ENCODE measurements at places on chromosomes 7 and 10.

DNA sequence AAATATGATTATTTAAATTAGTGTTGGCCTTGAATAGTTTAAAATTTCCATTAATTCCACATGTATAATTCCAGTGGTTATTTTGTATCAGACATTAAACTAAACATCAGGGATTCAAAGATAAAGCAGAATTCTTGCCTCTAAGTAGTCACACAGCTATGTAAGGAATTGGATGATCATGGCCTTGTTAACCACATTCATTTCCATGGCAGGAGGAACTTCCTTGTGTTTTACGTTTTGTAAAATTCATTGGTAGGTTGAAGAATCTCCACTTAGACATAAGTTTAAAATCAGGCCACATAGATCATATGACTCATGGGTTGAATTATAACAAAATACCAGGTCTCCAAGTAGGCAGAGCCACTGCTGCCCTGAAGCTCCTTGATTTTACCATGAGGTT is 289.7 kb downstream of the PLXDC2 start:
- no peak for DNase-seq

DNA sequence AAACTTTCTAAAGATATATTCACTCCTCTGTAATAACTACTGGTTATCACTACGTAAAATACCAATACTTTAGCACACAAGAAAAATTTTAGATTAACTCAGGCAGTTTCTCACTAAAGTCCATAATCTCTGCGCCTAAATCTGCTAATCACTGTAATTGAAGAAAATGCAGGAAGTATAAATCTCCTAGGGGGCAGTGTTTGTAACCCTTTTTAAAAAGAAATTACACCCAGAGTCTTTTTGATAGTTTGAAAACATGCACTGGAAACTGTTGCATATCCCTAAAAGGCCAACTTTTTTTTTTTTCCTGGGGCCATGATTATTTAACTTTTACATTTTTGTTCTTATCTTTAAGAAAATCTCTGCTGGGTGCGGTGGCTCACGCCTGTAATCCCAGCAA is 209.6 kb downstream of the KIAA1217 start:
- no peak for DNase-seq

- peak; percentile 22 for DNase-seq
Observed at GRCh38 chr10:115093776-115094408, 727 bp downstream of the ATRNL1 start.

DNA sequence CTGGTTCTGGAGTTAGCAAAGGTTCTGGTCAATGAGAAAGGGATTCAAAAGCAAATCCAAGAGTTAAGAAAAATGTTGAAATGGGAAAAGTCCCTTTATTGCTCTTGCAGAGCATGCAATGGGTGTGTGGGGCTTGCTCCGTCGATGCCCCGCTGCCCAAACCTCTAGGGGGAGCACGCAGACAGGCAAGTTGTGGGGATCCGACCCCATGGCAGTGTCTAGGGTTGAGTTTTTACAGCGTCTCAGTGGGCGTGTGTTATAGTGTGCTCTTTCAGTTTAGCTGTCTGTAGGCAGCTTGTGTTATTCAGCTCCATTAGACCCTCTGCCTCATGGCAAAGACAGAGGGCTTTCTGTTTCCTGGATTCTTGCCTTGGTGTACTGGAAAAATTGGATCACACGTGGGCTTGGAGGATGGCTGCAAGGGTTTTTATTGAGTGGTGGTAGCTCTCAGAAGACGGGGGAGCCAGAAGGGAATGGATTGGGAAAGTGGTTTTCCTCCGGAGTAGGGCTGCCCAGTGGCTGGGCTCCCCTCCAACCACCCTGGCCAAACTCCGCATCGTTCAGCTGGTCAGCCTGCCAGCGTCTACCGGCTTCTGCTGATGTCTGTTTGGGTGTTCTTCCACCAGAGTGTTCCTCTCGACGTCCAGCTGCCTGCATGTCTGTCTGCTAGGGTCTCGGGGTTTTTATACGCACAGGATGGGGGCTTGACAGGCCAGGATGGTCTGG is 102.3 kb upstream of the PLXDC2 start:
- no peak for DNase-seq

- DNase-seq = no peak
Observed at GRCh38 chr10:29675984-29676383, 41.2 kb upstream of the SVIL start.

DNA sequence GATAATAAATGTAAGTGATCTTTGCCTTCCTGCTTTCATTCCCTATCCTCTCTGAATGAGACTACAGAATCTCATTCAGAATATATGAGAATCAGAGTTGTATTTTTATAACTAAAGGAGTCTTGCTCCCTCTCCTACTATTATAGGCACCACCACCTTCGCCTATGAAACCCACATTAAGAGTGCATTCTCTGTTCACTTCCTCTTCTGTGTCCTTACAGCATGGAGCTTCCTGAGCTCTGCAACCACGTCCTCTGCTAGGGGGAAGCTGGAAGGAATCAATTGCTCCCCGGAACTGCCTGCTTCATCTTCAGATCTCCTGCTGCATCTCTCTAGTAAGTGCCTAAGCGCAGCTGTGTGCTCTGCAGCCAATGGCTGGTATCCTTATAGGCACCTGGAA is 820.7 kb downstream of the GRID1 start:
- DNase-seq = no peak

GRCh38 chr10:130052193-130052592 is 58.4 kb downstream of the C10orf143 start:
- no peak for DNase-seq

GRCh38 chr7:28718545-28718944 is 239.6 kb downstream of the TRIL start:
- no peak for DNase-seq

GRCh38 chr7:144049491-144049890 is 743 bp downstream of the OR2A5 start:
- DNase-seq = no peak

Measured in C1 segment of cervical spinal cord (tissue), 14 donors.